ENCODE measurements at places on chromosomes 16 and 17.

DNA sequence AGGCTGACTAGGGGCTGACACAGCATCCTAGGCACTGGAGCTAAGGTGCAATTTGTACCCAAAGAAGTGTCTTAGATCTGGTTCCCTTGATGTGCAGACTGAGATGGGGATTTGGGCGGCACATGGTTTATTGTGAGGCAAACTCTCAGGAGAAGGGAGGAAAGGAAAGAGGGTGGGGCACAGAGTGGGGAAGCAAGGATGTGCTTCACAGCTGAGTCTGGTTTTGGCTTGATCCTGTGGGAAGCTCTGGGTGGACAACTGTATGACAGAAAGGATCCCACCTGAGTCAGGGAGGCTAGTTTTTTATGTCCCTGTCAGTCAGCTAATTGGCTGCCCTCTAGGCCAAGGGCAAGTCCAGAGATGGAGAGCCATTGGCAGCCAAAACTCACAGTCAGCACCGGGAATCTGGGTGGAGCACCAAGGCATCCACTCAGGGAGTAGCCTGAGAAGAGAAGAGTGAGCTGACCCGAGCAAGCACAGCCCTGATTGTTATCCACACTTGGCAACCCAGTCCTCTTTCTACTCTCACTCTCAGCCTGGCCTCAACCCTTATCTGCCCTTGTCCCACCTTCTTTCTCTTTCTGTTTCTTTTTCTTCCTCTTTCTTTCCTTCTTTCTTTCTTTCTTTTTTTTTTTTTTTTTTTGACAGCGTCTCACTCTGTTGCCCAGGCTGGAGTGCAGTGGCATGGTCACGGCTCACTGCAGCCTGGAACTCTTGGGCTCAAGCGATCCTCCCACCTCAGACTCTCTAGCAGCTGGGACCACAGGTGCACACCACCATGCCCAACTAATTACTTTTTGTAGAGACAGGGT lies 12.0 kb downstream of the ARL4D start:
- DNase-seq: no peak

DNA sequence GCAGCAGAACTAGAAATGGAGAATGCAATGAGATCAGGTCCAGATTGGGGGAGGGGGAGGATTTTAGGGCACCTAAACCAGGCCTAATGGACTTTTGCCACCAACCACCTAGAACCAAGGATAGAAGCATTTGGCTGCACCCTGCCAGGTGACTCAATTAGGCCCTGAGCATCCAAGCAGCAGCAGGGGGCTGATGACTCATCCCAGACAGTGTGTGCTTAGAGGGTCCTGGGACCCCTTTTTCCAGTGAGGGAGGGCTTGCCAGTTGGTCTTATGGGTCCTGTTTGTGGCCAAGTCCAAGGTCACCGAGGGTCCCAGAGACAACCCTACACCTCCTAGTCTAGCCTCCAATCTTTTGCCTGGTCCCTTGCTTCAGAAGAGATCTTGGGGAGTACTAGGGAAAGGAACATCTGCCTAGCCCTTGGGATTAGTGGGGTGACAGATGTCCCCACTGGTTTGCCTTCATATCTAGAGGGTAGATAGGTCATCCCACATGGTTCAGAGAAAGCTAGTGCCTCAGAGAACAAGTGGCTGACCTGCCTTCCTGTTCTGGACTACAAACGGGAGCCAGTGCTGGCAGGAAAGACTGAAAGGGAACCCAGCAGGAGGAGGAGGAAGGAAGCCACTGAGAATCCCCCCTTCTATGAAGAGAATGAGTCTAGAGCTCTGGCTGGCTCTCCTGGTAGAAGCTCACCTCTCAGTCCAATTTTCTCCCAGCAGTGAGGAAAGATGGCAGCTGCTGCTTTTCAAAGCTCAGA lies 1.6 kb upstream of the TBKBP1 start:
- no peak for DNase-seq

GRCh38 chr17:77189148-77189547 lies 48.4 kb downstream of the SEC14L1 start:
- DNase-seq: no peak

- no peak for DNase-seq
These were observed 169.5 kb upstream of the C17orf78 start for GRCh38 chr17:37206299-37206698.

DNA sequence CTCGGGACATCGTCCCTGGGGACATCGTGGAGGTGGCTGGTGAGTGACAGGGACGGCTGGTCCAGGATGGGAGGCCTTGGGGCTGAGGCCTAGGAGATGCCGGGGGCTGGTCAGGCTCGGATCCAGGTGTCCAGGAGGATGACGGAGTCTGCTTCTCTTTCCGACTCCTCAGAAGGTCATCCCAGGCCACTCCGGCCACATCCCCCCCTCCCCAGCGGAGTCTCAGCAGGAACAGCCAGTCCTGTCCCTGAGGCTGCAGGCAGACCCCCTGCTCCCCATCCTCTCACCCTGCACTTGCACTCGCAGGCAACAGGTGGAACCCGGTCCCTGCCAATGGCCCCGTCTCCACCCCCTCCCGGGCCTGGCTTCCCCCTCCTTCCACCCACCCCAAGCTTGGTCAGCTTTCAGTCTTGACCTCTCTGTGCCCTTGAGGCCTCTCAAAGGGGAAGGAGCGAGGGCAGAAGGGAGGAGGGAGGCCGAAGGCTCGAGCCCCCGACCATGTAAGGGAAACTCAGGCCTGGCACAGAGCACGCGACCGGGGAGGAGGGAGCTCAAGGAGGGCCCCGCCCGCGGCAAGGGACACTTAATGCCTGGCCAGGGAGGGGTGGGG lies 4.4 kb downstream of the ATP2A1 start:
- DNase-seq: no peak

DNA sequence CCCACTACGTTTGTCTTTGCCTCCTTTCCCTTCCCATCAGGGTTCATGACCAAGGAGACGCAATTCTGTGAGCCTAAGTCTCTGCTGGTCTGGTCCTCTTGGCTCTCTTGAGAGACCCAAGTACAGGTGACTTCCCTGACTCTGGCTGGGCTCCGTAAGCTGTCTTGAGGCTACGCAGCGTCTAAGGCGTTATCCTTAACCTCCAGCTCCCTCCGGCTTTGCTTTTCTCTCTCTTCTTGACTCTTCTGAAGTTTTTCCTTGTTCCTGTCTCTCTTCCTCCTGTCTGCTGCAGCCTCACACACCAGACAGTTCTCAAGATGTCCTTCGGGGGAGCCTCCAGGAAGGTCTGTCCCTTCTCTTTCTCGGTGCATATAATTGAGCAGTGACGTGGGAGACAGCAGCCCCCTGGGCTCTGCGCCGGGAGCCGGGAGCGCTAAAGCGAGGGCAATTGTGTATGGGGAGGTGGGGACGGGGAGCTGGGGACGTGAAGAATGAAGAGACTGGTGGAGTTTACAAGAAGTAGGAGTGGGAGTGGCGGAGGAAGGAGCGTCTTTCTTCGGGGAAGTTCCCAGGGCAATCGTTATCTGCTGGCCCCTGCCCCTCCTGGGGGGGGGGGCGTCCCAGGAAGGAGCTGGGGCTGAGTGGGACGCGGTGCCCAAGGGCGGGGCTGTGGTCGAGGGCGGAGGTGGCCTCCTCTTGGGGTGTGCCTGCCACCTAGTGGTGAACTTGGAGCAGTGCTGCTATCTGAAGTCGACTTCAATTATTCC lies 6.9 kb upstream of the PIRT start:
- peak; percentile 2 for DNase-seq

DNA sequence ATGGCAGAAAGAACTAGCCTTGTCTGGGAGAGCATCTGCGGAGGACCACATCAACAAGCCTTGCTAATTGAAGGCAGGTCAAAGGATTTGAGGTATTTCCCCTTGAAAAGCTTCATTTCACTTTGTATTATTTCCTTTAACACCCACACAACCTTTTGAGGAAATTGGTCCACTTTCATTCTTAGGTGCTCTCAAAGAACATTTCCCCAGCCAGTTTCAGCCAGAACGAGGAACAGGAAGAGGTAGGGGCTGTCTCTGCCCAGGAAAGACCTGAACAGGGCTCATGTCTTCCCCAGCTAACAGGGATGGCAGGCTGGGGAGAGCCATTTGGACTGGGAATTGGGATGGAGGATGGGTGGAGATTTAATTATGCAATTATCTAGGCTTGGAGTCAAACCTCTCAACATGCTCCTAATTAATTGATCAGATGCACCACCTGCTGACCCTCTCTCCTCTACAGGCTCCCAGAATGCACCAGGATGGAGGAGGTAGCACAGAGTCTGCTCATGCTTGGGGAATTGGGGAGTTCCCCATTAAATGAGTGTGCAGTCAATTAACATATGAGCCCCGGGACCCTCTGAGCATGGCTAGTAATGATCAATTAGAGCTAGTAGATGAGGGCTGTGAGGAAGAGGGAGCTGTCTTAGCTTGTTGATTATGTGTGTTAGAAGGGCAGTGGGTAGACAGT lies 84.6 kb downstream of the GP2 start:
- DNase-seq: no peak

DNA sequence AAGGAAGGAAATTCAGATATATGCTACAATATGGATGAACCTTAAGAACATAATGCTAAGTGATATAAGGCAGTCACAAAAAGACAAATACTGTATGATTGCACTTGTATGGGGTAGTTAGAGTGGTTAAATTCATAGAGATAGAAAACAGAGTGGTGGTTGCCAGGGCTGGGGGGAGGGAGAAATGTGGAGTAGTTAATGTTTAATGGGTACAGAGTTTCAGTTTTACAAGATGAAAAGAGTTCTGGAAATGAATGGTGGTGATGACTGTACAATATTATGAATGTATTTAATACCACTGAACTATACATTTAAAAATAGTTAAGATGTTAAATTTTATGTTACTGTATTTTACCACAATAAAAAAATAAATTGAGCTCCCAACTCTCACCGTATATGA lies 157.9 kb downstream of the TOX3 start:
- DNase-seq: no peak

DNA sequence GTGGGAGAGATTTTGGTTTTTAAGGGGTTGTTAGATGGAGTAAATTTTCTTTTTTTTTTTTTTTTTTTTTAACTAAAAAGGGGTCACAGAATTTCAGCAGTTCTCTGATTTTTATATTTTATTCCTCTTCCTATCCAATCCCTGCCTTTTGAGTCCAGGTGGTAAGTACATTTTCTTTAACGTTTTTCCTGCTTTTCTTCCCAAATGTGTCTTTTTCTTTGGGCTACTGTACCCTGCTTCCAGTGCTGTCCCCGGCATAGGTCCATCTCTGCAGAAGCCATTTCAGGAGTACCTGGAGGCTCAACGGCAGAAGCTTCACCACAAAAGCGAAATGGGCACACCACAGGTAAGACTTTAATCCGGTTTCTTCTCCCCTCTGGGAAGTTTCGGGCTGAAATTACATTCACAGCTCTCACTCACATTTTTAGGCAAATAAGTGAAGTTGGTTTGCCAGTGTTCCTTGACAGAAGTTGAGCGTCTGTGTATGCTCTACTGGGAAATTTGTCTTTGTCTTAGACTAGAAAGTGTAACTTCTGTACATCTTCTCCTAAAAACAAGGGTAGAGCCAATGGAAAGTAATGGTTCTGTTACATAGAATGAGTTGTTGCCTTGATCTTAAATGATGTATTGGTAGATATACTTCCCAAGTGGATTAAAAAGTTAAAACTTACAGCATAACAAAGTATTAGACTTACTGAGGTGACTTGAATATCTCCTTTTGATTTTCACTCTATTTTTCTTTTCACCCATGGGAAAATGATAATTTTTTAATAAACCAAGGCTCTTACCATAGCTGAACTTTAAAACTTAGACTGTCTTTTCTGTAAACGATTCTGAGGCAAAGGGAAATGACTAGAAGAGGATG lies 54.5 kb downstream of the TUBD1 start:
- no peak for DNase-seq

- DNase-seq: no peak
These were observed 123.7 kb upstream of the HS3ST3A1 start for GRCh38 chr17:13725288-13725990.

DNA sequence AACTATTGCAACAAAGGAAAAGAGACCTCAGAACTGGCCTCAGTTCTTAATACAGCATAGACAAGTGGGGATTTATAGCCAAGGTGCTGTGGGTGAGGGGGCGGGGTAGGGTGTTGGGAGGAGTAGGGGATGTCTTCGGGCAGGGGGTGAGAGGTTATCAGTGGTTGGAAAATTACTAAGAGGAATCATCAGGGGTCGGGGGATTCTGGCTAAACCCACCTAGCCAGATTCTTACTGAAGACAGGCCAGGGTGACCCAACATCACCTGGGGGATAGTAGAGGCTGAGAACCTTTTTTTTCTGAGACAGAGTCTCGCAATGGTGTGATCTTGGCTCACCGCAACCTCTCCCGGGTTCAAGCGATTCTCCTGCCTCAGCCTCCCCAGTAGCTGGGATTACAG lies 32.6 kb downstream of the HS3ST3B1 start:
- DNase-seq: no peak

DNA sequence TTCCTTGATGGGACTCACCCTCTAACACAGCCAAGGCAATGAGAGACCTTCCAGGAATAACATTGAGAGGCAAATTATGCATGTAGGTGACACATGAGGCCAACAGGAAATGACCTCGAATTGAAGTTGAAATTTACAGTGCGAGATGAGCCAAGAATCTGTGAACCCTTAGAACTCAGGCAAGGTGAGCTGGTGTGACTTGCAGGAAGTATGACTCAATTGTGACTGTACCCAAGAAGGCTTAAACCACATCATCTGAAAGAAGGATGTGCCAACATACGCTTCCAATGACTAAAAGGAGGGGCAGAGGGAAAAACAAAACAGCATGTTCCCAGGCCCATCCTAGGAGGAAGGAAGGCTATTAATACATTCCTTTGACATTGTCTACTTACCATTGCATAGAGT lies 44.8 kb downstream of the PITPNC1 start:
- peak; percentile 65 for DNase-seq

DNA sequence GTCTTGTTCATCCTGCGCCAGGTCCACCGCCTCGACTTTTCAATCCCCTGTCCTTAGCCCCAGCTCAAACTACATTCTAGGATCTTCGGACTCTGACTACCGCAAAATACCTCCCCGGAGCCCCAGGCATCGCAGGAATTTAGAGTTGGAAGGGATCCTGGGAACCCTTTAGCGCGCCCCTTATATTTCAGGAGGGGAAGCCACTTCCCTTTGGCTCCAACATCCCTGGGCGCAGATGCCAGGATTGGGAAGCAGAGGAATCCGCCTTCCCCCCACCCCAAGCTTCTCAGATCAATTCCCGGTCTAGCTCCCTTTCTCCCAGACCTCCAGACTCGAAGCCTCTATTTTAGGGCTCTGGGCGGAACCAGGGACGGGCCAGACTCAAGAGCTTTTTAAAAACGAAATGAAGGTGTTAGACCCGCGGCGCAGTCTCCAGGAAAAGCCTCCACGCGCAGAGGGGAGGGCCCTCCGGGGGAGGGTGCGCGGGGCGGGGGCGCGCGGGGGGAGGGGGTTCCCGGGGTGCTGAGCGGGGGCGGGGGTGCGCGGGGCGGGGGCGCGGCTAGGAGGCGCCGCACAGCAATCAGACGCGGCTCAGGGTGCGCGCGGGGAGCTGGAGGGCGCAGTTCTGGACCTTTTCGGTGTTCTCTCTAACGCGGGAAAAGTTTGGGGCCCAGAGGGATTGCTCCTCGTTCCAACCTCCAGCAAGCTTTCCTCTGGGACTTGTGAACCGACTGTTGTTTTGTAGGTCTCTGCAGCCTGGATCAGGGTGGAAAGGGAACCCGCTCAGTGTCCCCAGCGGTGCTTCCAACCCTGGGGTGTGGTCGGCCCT lies 1.6 kb downstream of the AHSP start:
- no peak for DNase-seq

Data from NCI-H2029 (cell line).